GM23248 (cell line): ENCODE measurements at places on chromosomes 6 and 20. TPM values are rescaled to one million over a fixed set of nuclear protein-coding genes. Genes with fewer than 3 reads are reported as not detected.

Gene ARMH2
- not detected in 2 replicates for total RNA-seq

Gene AFDN
- 13.8 and 26.2 TPM in 2 replicates for total RNA-seq

Gene PTCHD4
- 0.51 and 0.76 TPM in 2 replicates for total RNA-seq

Gene OGFRL1
- 19.9 and 22.5 TPM in 2 replicates for total RNA-seq

Gene PSMB1
- 247 and 261 TPM in 2 replicates for total RNA-seq

Gene CRIP3
- not detected in 2 replicates for total RNA-seq

Gene NKAPL
- 0.97 and 1.9 TPM in 2 replicates for total RNA-seq

Gene GSTA1
- total RNA-seq: 0.11 TPM in 1 of 2 replicates, not detected in the other

Gene GGTLC1
- not detected in 2 replicates for total RNA-seq

Gene SIGLEC1
- not detected in 2 replicates for total RNA-seq

Gene CALHM6
- total RNA-seq: not detected in 2 replicates

Gene TSPO2
- total RNA-seq: not detected in 2 replicates

Gene DDRGK1
- 50.8 and 63.0 TPM in 2 replicates for total RNA-seq

Gene GSTA3
- not detected in 2 replicates for total RNA-seq

Gene COL12A1
- 1,033 and 1,064 TPM in 2 replicates for total RNA-seq

Gene C6orf132
- total RNA-seq: 4.2 and 5.2 TPM in 2 replicates

Gene MUCL3
- total RNA-seq: not detected in 2 replicates

Gene CAGE1
- not detected in 2 replicates for total RNA-seq

Gene STX7
- total RNA-seq: 47.2 and 61.5 TPM in 2 replicates

Gene KCNQ5
- total RNA-seq: 10.8 and 15.8 TPM in 2 replicates

Gene SNAP25
- total RNA-seq: not detected in 2 replicates

Gene MUC22
- total RNA-seq: not detected in 2 replicates

Gene PTCRA
- total RNA-seq: not detected in 2 replicates

Gene SAMD3
- total RNA-seq: 0.32 and 11.3 TPM in 2 replicates

Gene BCAS4
- 12.6 and 17.7 TPM in 2 replicates for total RNA-seq

Gene ASIP
- not detected in 2 replicates for total RNA-seq

Gene ADGB
- not detected in 2 replicates for total RNA-seq

Gene LKAAEAR1
- total RNA-seq: 3.7 TPM in 1 of 2 replicates, not detected in the other

Gene AGER
- total RNA-seq: 0.22 TPM in 1 of 2 replicates, not detected in the other

Gene RSPO4
- total RNA-seq: not detected in 2 replicates

Gene SCAF8
- 22.3 and 39.2 TPM in 2 replicates for total RNA-seq

Gene INSM1
- not detected in 2 replicates for total RNA-seq

Gene LST1
- total RNA-seq: not detected in 2 replicates

Gene IMPG1
- total RNA-seq: not detected in 2 replicates

Gene PRSS35
- total RNA-seq: not detected in 2 replicates

Gene C20orf144
- total RNA-seq: 0.63 TPM in 1 of 2 replicates, not detected in the other

Gene COL11A2
- total RNA-seq: 0.25 and 0.32 TPM in 2 replicates

Gene OR2J3
- not detected in 2 replicates for total RNA-seq

Gene LTA
- total RNA-seq: not detected in 2 replicates

Gene DYNLT2
- total RNA-seq: 0.89 and 1.5 TPM in 2 replicates

Gene CENPQ
- total RNA-seq: 4.0 and 10.8 TPM in 2 replicates

Gene GDAP1L1
- not detected in 2 replicates for total RNA-seq

Gene PROKR2
- not detected in 2 replicates for total RNA-seq

Gene FOXP4
- 3.9 and 5.4 TPM in 2 replicates for total RNA-seq

Gene SPEF1
- total RNA-seq: not detected in 2 replicates

Gene BAG2
- 32.1 and 33.4 TPM in 2 replicates for total RNA-seq

Gene FOXQ1
- total RNA-seq: under 0.01 TPM in 1 of 2 replicates, not detected in the other

Gene C20orf202
- total RNA-seq: not detected in 2 replicates

Gene GRM1
- not detected in 2 replicates for total RNA-seq

Gene BTN1A1
- 0.11 TPM in 1 of 2 replicates, not detected in the other for total RNA-seq
